ENCODE measurements at places on chromosomes 7 and 10.
A peak's percentile ranks its signal among the peaks of the same experiment; 100 is the strongest.

GRCh38 chr10:34405611-34406462 lies 409.3 kb downstream of the PARD3 start:
- no peak for DNase-seq

GRCh38 chr7:1503390-1503789 lies 799 bp downstream of the INTS1 start:
- no peak for DNase-seq

GRCh38 chr7:18013936-18014335 lies 13.7 kb downstream of the PRPS1L1 start:
- no peak for DNase-seq

- DNase-seq = peak; percentile 38
These were observed 302.9 kb upstream of the PODXL start for GRCh38 chr7:131859147-131859821.

- no peak for DNase-seq
These were observed 36.3 kb downstream of the WDR11 start for GRCh38 chr10:120887482-120887881.

DNA sequence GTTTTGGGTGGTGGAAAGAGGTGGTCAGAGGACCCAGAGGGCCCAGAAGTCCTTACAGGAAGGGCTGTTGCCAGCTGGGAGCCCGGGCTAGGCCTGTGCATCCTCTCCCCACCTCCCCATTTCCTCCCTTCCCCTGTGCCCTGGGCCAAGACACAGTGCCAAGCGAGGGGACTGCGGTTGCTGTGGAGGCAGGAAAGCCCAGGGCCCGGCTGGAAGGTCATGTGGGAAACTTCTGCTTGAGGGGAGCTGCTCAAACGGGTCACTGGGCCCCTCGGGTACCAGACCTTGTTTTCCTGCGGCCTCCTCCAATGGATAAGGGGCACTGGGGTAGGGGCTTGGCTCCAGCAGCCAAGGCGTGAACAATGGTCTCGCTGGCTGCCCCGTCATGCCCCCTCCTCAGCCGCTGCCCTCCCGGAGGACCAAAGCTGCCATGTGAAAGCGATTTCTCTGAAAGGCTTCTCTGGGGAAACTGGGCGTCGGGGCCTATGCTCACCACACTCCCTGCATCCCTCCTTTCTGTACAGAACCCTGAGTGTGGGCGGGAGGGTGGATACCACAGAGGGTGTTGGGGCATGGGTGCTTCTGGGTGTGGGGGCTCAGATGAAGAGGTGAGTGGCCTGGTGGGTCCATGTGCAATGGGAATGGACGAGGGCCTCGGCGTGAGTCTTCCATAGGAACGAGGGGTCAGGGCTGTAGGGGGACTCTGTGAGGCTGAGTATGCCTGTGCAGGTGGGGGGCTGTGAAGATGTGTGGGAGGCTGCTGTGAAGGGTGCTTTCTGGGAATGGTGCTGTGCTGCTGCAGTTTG lies 135.3 kb downstream of the PTPN20 start:
- DNase-seq = no peak

DNA sequence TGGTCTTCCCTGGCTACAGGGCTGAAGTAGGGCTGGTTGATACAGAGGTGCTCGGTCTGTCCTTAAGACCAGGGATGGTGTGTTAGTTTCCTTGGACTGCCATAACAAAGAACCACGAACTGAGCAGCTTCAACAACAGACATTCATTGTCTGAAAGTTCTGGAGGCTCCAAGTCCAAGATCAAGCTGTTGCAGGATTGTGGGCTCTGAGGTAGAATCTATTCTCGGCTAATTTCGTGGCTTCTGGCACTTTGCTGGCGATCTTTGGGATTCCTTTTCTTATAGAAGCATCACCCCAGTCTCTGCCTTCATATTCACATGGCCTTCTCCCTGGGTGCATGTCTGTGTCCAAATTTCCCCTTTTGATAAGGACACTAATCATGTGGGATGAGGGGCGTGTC lies 112.1 kb upstream of the ITGB1 start:
- DNase-seq = no peak

DNA sequence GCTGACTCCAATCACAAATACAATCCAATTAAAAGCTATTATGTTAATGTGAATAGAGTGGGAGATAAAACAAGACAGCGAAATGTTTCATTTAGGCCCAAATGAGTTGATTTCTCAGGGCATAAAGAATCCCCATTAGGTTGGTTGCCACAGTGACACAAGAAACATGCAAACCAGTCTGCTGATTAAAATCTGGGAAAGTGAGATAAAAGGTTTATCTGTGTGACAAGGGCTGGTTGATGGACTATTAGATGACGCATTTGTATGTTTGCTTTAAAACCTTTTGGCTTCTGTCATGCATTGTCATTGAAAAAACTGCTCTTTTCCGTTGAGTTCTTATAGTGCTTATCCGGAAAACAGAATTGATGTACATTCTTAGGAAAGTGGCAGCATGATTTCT lies 658.2 kb downstream of the GATA3 start:
- DNase-seq = no peak

- DNase-seq = no peak
These were observed 478.5 kb downstream of the GPAM start for GRCh38 chr10:111705021-111705420.

DNA sequence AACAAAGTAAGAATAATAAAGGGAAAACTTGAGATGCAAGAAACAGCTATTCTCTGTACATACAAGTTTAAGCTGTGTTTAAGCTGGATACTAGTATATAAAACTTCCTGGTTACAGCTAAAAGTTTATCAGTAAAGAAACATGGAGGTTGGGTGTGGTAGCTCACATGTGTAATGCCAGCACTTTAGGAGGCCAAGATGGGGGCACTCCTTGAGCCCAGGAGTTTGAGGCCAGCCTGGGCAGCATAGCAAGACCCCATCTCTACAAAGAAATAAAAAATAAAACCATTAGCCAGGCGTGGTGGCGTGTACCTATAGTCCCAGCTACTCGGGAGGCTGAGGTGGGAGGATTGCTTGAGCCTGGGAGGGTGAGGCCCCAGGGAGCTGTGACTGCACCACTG lies 3.2 kb downstream of the RSU1 start:
- DNase-seq = no peak

- no peak for DNase-seq
These were observed 151.5 kb downstream of the ANK3 start for GRCh38 chr10:60237977-60238758.

DNA sequence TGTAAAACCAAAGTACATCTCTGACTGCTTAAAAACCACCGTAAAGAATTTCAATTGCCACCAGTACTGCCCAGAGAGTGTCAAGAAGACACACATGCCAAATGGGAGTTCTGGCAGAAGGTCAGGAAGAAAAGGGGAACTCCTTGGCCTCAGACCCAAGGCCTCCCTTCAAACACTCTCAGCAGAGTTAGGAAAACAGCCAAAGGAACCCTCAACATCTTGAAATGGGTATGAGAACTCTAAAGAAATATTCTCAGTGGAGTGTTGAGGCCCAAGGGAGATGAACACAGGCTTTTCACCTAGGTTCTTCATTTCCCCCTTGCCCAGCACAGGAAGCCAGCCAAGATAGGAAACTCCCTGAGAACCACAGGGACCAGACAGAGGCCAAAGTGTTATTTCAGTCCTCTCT lies 96.1 kb upstream of the ASAH2 start:
- DNase-seq = no peak

DNA sequence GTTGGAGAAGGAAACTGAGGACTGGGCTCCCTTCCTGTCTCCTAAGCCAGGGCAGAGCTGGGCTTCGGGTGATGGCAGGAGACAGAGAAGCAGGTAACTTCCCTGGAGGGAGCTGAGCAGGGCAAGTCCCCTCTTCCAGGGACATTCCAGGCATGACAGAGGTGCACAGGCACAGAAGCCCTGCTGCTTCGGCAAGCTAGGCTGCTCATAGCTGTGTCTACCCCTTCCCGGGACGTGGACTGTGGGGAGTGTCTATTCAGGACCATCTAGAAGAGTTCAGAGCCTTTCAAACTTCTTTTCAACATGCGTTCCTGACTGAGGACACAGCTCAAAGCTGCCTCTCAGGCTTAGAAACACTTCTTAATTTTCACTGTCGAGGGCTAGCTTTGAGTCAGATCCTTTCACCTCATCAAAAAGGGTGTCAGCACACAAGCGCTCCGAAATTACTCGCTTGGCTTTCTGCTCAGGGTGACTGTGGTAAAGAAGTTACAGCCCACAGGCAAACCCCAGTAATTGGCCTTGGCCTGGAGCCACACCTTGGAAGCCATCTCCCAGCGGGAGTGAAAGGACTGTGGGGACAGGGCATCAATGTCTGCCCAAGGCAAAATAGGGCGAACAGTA lies 63.7 kb upstream of the STEAP1B start:
- no peak for DNase-seq

GRCh38 chr7:70463352-70463938 lies 668.5 kb upstream of the GALNT17 start:
- no peak for DNase-seq

GRCh38 chr7:47087866-47088265 lies 494.0 kb downstream of the TNS3 start:
- DNase-seq = no peak

GRCh38 chr10:122306744-122307143 lies 35.6 kb downstream of the BTBD16 start:
- no peak for DNase-seq

DNA sequence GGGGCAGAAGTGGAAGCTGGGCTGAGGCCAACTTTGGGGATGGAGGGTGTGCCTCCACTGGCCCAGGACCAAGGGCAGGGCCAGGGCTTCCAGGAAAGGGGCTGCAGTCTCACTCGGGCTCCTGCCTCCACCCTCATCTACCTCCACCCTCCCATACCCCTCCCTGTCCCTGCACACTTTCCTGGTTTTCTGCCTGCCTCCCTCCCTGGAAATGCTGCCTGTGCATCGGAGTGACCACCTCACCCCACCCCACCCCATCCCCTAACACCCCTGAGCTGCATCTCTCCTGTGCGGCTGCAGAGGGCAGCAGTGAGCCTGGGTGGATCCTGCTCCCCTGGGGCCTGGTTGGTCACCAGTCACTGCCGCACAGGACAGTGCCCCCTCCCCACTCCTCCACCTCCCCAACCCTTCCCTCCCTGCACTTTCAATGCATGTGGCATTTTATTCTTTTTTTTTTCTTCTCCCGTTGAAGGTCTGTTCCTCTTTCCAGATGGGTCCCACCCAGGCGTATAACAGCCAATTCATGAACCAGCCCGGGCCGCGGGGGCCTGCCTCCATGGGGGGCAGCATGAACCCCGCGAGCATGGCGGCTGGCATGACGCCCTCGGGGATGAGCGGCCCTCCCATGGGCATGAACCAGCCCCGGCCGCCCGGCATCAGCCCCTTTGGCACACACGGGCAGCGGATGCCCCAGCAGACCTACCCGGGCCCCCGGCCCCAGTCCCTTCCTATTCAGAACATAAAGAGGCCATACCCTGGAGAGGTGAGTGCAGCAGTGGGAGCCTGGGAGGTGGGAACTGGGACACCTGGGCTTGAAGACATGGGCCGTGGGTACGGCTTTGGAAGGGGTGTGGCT lies 54.1 kb upstream of the PPIF start:
- no peak for DNase-seq

DNA sequence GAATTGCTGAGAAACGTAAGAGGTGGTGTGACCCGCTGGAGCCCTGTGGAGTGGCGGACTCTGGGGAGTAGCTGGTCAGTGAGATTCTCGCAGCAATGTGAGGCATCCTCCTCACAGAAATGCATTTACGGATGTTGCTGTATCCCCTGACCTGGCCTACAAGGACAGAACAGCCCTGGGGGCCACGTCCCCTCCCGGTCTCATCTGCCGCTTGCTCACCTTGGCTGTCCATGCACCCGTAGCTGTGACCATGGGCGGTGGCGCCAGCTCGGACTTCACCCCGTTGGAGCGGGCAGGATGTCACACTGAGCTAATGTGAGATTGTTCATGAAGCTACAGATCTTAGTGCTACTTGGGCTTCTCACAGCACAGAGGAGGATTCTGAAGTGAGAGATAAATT lies 193.8 kb downstream of the EBF3 start:
- DNase-seq = no peak

- no peak for DNase-seq
These were observed 335.2 kb upstream of the SEMA3D start for GRCh38 chr7:85522070-85522469.

DNA sequence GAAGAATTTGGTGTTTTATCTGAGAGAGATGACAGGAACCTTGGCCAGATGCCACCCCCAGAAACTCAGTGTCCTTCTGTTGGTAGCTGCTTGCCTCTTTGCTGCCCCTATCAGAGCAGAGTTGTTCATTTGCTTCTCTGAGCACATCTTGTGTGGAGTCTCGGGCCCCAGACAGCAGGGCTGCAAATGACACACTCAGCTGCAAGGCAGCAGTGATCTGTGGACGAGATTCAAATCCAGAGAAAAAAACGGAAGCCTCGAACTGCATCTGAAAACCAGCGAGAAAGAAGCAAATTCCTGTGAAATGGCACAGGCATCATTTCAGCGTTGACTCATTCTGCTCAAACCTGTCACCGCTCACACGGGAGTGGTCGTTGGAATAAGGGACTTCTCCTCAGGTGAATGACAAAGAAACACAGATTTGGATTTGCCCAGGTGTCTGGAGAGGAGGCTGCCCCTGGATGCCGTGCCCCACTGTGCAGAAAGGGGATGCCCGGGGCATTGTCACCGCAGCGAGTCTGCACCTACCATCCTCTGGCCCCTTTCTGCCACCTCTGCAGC lies 144.7 kb downstream of the PFKFB3 start:
- DNase-seq = peak; percentile 41

DNA sequence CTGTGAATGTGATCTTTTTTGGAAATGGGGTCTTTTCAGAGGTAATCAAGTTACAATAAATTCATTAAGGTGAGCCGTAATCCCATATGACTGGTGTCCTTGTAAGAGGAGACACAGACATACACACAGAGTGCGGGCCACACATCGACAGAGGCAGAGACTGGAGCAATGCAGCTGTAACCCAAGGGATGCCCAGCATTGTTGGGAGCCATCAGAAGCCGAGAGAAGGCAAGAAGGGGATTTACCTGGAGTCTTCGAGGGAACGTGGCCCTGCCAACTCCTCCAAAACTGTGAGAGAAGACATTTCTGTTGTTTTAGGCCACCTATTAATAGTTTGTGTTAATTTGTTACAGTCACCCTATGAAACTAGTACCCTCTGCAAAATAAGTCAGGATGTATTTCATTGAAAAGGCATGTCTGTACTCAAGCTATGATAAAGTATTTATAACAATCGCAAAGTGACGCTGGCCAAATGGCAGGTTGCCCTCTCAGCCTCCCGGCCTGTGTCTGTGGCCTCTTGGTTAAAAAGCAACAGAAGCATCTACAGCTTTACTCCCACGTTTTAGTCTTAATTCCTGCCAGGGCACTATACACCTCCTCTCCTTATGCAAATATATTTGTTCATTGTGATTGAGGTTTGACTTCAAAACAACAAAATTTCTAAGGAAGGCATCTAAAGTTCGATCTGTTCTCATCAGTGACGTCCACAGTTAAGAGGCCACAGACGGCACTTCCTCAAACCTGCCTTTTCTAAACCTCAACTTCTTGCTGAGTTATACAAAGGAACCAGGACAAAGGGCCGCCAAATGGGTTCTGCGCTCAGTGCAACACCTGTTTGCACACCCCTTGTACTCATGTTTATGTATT lies 46.8 kb downstream of the HIPK2 start:
- no peak for DNase-seq

- no peak for DNase-seq
These were observed 80.9 kb upstream of the VWC2 start for GRCh38 chr7:49692516-49692915.

DNA sequence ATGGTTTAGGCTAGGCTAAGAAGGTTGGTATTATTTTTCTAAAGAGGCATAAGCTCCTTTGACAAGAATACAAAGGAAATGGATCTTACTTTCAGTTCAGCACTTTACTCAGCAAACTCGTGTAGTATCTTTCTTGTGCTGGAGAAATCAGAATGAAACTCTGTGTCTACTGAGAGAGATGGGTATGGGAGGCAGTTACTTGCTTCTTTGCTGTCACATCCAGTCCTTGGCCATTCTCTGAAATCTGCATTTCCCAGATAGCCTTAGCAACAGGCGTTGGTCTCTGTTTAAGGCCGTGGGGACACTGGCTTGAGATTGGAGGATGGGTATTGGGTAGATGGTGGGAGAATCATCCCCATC lies 180.5 kb downstream of the NRP1 start:
- DNase-seq = no peak
